Activated CD8-positive, alpha-beta memory T cell treated with anti-CD3 and anti-CD28 coated beads, Interleukin-2, amount 10 ng/mL, durations not matched to agents 7 days and 5 days (primary cell): ENCODE measurements at places on chromosomes 7 and 10. TPM values are rescaled to one million over a fixed set of nuclear protein-coding genes. Genes with fewer than 3 reads are reported as not detected.

DNA sequence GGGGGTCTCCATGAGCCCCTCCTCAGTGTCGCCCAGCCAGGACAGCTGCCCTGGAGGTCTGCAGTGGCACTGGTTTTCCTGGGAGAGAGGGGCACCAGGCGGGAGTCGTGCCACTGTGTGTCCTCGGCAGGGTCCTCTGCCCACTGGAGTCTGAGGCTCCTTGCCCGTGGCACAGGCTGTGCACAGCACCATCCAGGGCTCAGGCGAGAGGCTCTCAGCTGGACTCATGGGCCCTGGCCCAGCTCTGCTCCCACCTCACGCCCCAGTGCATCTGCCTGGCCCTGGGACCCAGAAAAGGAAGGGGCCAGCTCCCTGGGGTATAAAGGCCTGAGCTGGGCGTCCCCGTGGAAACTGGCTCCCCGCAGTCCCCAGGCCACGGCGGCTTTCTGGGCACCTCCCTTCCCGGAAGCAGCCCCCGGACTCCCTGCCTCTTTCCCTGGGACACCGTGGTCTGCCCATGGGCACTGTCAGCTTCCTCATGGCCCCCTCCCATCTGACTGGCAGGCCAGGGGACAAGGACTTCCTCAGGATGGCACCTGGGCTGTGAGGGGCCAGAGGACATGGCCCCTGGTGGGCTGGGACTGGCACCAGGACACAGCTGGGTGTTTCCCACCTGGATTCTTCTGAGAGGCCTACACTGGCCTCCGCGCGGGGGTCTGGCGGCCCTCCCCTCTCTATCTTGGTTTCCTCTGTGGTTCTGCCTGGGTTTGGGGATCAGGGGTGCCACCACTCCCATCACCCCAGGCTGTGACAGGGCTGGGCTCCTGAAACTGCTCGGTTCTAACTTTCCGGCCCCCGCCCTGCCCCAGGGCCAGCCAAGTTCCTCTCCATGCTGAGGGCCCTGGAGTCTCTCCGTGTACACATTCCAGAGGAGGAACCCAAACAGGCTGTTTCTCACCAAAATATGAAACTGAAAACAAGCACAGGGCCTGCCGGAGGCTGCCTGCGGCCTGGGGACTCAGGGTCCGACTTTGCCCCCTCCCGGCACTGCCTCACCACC lies 5.5 kb downstream of the FOXL3 start:
- DNase-seq = no peak

DNA sequence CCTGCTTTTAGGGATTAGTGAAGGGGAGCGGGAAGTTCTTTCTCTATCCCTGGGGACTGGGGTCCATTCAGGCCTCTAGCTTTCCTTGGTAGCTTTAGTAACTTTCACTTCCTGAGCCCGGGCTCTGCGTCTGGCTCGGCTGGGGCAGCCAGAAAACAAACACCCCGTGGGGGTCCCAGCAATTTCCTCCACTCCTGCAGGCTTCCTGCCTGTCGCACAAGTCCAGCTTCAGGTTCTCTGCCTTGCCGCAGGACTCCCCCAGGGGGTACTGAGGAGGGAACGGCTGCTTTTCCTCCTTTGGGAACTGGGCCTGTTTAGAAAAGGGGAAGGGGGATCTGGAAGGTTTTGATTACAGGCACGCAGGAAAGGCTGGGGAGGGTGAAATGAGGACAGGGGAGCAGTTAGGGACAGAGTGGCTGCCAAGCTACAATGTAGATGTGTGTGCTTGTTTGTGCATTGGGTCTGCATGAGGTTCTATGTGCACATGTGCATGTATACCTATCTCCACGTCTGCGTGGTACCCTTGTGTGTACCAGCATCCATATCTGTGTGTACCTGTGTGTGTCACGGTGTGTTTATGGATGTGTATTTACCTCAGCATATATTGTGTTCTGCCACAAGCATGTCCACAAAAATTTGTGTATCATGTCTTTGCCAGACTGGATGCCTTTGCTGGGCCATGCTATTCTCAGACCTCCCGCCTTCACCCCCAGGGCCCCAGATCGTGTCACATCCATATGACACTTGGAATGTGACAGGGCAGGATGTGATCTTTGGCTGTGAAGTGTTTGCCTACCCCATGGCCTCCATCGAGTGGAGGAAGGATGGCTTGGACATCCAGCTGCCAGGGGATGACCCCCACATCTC lies 2.0 kb downstream of the KAZALD1 start:
- no peak for DNase-seq

The MINPP1 gene
- total RNA-seq = 8.0 TPM

- no peak for DNase-seq
Observed at GRCh38 chr7:23863209-23863787, 153.3 kb downstream of the STK31 start.

The GSTO2 gene
- total RNA-seq = 1.3 TPM

The CD36 gene
- total RNA-seq = not detected

- peak; percentile 92 for DNase-seq
Observed at GRCh38 chr7:101856473-101857357, 39.3 kb downstream of the CUX1 start.

The SORCS1 gene
- not detected for total RNA-seq

The MMP21 gene
- total RNA-seq = not detected

GRCh38 chr10:15306735-15307280 lies 64.3 kb downstream of the FAM171A1 start:
- DNase-seq = no peak
